ENCODE measurements at places on chromosomes 7 and 10.

DNA sequence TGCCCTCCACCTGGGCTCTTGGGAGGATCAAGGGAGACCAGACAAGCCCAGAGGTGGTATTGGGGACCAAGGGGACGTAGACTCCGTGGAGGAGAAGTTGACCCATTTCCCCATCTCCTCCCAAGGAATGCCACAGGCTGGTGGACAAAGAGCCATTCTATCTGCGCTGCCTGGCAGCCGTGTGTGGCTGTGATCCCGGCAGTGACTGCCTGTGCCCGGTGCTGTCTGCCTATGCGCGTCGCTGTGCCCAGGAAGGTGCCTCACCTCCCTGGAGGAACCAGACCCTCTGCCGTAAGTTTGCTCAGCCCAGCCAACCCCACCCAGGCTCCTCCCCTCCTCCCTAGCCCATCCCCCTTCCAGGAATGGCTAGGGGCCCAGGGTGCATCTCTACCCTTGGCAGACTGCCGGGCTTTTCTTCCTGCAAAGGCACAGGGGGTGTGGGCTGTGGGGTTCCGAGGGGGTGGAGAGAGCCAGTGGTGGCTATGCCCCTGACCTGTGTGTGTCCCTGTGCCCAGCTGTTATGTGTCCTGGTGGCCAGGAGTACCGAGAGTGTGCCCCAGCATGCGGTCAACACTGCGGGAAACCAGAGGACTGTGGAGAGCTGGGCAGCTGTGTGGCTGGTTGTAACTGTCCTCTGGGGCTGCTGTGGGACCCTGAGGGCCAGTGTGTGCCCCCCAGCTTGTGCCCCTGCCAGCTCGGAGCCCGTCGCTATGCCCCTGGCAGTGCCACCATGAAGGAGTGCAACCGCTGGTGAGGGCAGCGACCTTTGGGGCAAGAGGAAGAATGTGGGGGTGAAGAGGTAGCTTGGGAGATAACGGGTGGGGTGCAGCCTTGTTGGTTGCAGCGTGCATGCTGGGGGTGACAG lies 10.2 kb upstream of the ZNF467 start:
- H3K4me3 ChIP-seq, result no peak overlapping the region
- DNase-seq, result no peak
- no peaks in the 10 kb centered on the region for H3K36me3 ChIP-seq

GRCh38 chr10:121373411-121373810 lies 224.8 kb downstream of the FGFR2 start:
- DNase-seq, result no peak
- no peak overlapping the region for H3K27ac ChIP-seq
- H3K4me3 ChIP-seq, result no peak overlapping the region
- no peaks in the 10 kb centered on the region for H3K27me3 ChIP-seq
- no peaks in the 10 kb centered on the region for H3K4me1 ChIP-seq
- no peaks in the 10 kb centered on the region for H3K36me3 ChIP-seq

DNA sequence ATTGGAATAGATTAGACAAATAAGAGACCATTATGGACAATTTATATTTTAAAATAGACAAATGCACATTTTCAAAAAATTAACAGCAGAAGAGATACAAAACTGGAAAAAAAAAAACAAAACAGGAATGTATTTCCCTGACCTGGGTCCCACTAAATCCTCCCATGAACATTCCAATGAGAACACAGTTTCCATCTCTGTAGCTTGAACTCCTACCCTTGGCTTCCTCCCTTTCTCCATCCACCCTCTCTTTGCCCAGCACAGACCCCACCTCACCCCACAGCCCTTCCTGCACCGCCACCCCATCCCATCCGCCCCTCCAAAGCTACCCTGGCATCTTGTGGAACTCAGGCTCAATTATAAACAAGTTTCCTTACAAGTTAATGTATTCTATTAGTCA lies 71.2 kb upstream of the MPP7 start:
- H3K4me3 ChIP-seq, result no peak overlapping the region
- no peaks in the 10 kb centered on the region for H3K4me1 ChIP-seq
- H3K27ac ChIP-seq, result no peak overlapping the region
- no peaks in the 10 kb centered on the region for H3K27me3 ChIP-seq
- no peak for DNase-seq

GRCh38 chr10:49349390-49349789 lies 46.5 kb downstream of the DRGX start:
- no peak overlapping the region for H3K27ac ChIP-seq
- H3K4me3 ChIP-seq, result no peak overlapping the region
- DNase-seq, result no peak
- no peaks in the 10 kb centered on the region for H3K36me3 ChIP-seq
- H3K27me3 ChIP-seq, result no peaks in the 10 kb centered on the region

- H3K4me1 ChIP-seq, result no peaks in the 10 kb centered on the region
- peak overlapping the region; percentile 95 for H3K27ac ChIP-seq
- H3K27me3 ChIP-seq, result no peaks in the 10 kb centered on the region
These were observed 34.0 kb downstream of the DNAJB12 start for GRCh38 chr10:72320676-72321247.

GRCh38 chr10:24703700-24704099 lies 20.0 kb downstream of the ARHGAP21 start:
- no peak overlapping the region for H3K4me3 ChIP-seq
- H3K27ac ChIP-seq, result no peak overlapping the region
- no peaks in the 10 kb centered on the region for H3K36me3 ChIP-seq
- H3K27me3 ChIP-seq, result no peaks in the 10 kb centered on the region

- no peak for DNase-seq
- H3K4me3 ChIP-seq, result no peak overlapping the region
- H3K27ac ChIP-seq, result no peak overlapping the region
- H3K27me3 ChIP-seq, result no peaks in the 10 kb centered on the region
- no peaks in the 10 kb centered on the region for H3K36me3 ChIP-seq
- H3K4me1 ChIP-seq, result no peaks in the 10 kb centered on the region
These were observed 611.2 kb downstream of the SDK1 start for GRCh38 chr7:3912291-3912690.

DNA sequence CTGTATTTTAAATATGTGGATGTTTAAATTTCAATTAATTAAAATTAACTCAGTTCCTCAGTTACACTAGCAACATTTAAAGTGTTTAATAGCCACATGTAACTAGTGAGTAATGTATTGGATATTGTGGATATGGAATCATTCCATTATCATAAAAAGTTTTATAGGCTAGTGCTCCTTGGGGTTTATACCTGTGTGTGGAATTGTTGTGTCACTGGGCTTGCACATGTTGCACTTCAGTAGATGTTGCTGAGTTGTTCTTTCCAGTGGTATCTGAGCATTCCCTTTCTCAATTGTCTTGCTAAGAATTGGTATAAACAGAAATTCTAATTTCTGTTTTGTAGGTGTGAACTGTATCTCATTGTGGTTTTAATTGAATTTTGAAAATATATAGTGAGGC lies 113.0 kb downstream of the ADK start:
- no peak overlapping the region for H3K27ac ChIP-seq
- no peaks in the 10 kb centered on the region for H3K4me1 ChIP-seq
- no peaks in the 10 kb centered on the region for H3K27me3 ChIP-seq
- H3K36me3 ChIP-seq, result no peaks in the 10 kb centered on the region
- no peak for DNase-seq

- H3K4me1 ChIP-seq, result no peaks in the 10 kb centered on the region
- DNase-seq, result peak; percentile 48
- H3K4me3 ChIP-seq, result no peak overlapping the region
- H3K27ac ChIP-seq, result no peak overlapping the region
- no peaks in the 10 kb centered on the region for H3K36me3 ChIP-seq
These were observed 20.6 kb upstream of the NKX6-2 start for GRCh38 chr10:132806561-132807003.

GRCh38 chr10:58072634-58073033 lies 195.1 kb downstream of the IPMK start:
- no peaks in the 10 kb centered on the region for H3K27me3 ChIP-seq
- H3K4me1 ChIP-seq, result no peaks in the 10 kb centered on the region
- H3K4me3 ChIP-seq, result no peak overlapping the region

GRCh38 chr10:122678266-122678665 lies 21.4 kb downstream of the C10orf120 start:
- no peaks in the 10 kb centered on the region for H3K36me3 ChIP-seq
- DNase-seq, result no peak
- no peaks in the 10 kb centered on the region for H3K4me1 ChIP-seq
- H3K27ac ChIP-seq, result no peak overlapping the region
- no peaks in the 10 kb centered on the region for H3K27me3 ChIP-seq

DNA sequence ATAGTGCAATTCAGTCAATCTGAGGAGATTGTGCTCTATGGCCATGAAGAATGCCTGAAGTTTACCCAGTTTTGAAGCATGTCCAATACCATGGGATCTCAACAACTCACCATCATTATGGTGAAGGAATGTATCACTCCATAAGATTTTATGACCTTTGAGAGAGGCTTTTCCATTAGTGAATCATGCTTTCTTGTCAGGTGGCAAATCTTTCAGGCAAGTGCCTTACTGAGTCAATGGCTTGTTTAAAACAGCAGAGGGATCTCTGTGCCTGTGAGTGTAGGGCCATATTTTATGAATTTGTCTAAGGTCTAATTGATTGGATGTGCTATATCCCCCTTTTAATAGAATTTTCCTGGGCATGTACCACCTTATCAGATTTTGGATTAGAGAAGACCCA lies 131.5 kb downstream of the CCDC7 start:
- no peak for DNase-seq
- no peaks in the 10 kb centered on the region for H3K36me3 ChIP-seq
- H3K27me3 ChIP-seq, result no peaks in the 10 kb centered on the region
- H3K4me3 ChIP-seq, result no peak overlapping the region
- H3K4me1 ChIP-seq, result no peaks in the 10 kb centered on the region

DNA sequence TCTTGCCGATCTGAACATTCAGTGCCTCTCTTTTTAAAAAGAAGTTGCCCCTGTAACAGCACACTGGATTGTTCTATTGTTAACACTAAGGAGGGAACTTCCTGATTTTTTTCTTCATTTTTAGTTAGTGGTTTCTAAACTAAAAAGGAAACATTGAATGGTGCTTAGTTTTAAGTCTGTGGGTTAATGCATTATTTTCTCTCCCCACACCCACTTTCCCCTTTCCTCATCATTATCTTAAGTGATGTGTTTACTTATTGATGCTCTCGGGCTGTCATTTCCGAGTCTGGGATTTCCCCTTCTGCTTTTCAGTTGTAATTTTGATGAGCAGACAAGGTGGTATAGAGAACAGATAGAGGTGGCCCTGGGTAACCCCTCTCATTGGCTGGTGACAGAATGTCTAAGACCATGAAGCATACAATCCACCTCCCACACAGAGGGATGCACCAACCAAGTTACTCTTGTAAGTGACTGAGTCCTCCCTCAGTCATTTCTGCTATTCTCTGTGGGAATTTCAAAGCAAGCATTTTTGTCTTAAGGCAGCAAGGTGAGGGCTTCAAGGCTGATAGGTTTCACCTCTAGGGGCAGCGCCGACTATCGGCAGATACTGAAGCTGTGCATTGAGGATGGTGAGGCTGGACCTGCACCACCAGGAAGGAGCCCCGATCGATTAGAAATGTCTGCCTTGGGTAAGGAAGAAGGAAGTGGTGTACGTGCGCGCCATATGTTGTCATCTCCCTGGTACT lies 49.5 kb downstream of the CHN2 start:
- peaks cover 24% of the 10 kb centered on the region for H3K4me1 ChIP-seq
- no peaks in the 10 kb centered on the region for H3K36me3 ChIP-seq
- H3K27me3 ChIP-seq, result no peaks in the 10 kb centered on the region
- no peak overlapping the region for H3K4me3 ChIP-seq
- no peak for DNase-seq

- no peak for DNase-seq
- no peaks in the 10 kb centered on the region for H3K36me3 ChIP-seq
- H3K27ac ChIP-seq, result no peak overlapping the region
- H3K4me3 ChIP-seq, result no peak overlapping the region
- H3K4me1 ChIP-seq, result no peaks in the 10 kb centered on the region
These were observed 10.3 kb upstream of the ADARB2 start for GRCh38 chr10:1747590-1748157.

DNA sequence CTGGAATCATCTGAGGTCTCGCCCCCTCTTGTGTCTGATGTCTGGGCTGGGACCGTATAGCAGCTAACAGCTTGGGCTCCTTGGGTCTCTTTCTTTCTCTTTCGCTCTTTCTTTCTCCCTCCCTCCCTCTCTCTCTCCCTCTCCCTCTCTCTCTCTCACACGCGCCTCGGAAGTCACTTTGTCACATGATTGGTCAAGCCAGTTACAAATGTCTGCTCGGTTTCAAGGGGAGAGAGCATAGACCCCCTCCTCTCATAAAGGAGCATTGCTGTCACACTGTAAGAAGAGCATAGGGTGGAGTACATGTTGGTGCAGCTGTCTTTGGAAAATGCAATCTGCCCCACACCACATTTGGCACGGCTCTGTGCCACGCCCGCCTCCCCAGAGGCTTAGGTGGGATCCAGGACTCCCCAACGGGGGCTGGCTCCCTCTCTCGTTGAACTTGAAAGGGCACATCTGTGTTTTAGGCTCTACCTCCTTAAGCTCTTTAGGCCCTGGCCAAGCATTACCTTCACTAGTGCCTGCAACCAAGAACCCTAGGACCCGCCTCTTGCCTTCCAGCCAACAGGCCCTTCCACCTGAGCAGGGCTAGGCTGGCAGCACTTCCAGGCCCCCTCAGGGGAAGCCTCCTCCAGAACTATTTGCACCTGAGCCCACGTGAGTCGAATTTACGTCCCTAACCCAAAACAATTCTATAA lies 61.9 kb upstream of the CACUL1 start:
- H3K27me3 ChIP-seq, result no peaks in the 10 kb centered on the region
- H3K4me3 ChIP-seq, result no peak overlapping the region
- DNase-seq, result no peak
- H3K4me1 ChIP-seq, result no peaks in the 10 kb centered on the region
- no peaks in the 10 kb centered on the region for H3K36me3 ChIP-seq

DNA sequence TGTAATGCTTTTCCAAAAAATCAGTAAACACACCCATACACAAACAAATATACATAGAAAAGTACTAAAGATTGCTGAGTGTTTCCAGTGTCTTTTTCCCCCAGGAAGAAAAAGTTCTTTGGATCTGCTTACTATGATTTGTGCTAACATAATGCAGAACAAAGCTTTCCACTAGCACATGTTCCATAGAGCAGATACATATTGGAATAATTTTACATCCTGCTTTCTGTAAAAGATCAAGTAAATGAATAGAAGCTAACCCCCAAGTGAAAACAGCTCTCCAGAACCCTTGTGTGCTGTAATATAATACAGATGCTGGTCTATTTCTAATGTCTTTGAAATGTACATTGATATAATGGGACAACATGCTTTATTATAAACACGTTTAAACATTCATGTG lies 125.5 kb downstream of the PON1 start:
- DNase-seq, result no peak
- no peaks in the 10 kb centered on the region for H3K36me3 ChIP-seq
- H3K4me3 ChIP-seq, result no peak overlapping the region

DNA sequence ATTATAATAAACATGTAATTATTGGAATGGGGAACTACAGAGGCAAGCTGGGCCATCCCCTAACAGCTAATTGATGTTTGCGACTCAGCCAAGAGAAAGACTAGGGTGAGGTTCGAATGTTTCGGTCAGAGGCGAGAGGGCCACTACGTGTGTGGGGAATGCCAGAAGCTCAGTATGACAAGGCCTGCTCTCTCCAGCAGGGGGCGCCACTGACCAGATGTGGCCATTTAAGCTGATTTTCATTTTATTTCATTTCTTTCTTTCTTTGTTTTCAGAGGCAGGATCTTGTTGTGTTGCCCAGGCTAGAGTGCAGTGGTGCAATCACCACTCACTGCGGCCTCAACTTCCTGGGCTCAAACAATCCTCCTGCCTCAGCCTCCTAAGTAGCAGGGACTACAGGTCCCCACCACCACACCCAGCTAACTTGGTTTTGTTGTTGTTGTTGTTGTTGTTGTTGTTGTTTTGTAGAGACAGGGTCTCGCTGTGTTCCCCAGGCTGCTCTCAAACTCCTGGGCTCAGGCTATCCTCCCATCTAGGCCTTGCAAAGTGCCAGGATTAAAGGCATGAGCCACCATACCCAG lies 38.1 kb downstream of the TMEM130 start:
- H3K4me3 ChIP-seq, result no peak overlapping the region
- no peaks in the 10 kb centered on the region for H3K36me3 ChIP-seq
- no peaks in the 10 kb centered on the region for H3K4me1 ChIP-seq
- no peak for DNase-seq
